T-helper 1 cell treated with Interleukin-12 subunit alpha and Interleukin-12 subunit beta and Interleukin-4 antibody, amounts not matched to agents 30 ng/mL and 1 ng/mL, for 36 hours (primary cell): ENCODE measurements at places on chromosomes 12 and 14. TPM values are rescaled to one million over a fixed set of nuclear protein-coding genes. Genes with fewer than 3 reads are reported as not detected.

Gene SIX1
- 1.2 TPM in 2 replicates for total RNA-seq

Gene TMPRSS12
- not detected in 2 replicates for total RNA-seq

Gene PLXNC1
- total RNA-seq = 35.5 and 38.7 TPM in 2 replicates

Gene CD9
- 29.7 and 30.8 TPM in 2 replicates for total RNA-seq

Gene TSPAN19
- total RNA-seq = not detected in 2 replicates

Gene GRIP1
- total RNA-seq = not detected in 2 replicates

Gene DLK1
- not detected in 2 replicates for total RNA-seq

Gene GATC
- total RNA-seq = 31.3 and 37.3 TPM in 2 replicates

Gene ADAM21
- not detected in 2 replicates for total RNA-seq

Gene CLEC1B
- not detected in 2 replicates for total RNA-seq

Gene AMIGO2
- 4.7 and 6.4 TPM in 2 replicates for total RNA-seq

Gene SERPINA3
- total RNA-seq = not detected in 2 replicates

Gene HOXC4
- total RNA-seq = 0.42 TPM in 1 of 2 replicates, not detected in the other

Gene HOXC12
- total RNA-seq = not detected in 2 replicates

Gene TUNAR
- not detected in 2 replicates for total RNA-seq

Gene MYH6
- 0.56 and 1.2 TPM in 2 replicates for total RNA-seq

Gene SCN8A
- total RNA-seq = 0.41 and 0.47 TPM in 2 replicates

Gene EIF2B2
- total RNA-seq = 45.0 and 50.6 TPM in 2 replicates

Gene RPL41
- 3,184 and 3,191 TPM in 2 replicates for total RNA-seq

Gene DNAAF2
- total RNA-seq = 6.3 and 7.3 TPM in 2 replicates

Gene KRT73
- total RNA-seq = 0.61 and 0.78 TPM in 2 replicates

Gene SPIC
- not detected in 2 replicates for total RNA-seq

Gene ZNF891
- 2.1 and 2.2 TPM in 2 replicates for total RNA-seq

Gene NKX2-1
- not detected in 2 replicates for total RNA-seq

Gene NOVA1
- 0.24 and 0.39 TPM in 2 replicates for total RNA-seq

Gene LDHB
- 1,000 and 1,026 TPM in 2 replicates for total RNA-seq

Gene SLCO1C1
- total RNA-seq = not detected in 2 replicates

Gene CACNA1C
- 0.42 and 0.54 TPM in 2 replicates for total RNA-seq

Gene KRT77
- not detected in 2 replicates for total RNA-seq

Gene POTEG
- total RNA-seq = not detected in 2 replicates

Gene NELL2
- 47.1 and 47.9 TPM in 2 replicates for total RNA-seq

Gene PGF
- 0.20 and 0.29 TPM in 2 replicates for total RNA-seq

Gene TRHDE
- not detected in 2 replicates for total RNA-seq
